Fibroblast of villous mesenchyme (primary cell): ENCODE measurements at places on chromosomes 12 and 14. TPM values are rescaled to one million over a fixed set of nuclear protein-coding genes. Genes with fewer than 3 reads are reported as not detected.

Gene KLRC1
- not detected in 2 replicates for total RNA-seq

Gene BCL11B
- total RNA-seq, result not detected in 2 replicates

Gene CLECL1
- total RNA-seq, result not detected in 2 replicates

Gene CLEC9A
- not detected in 2 replicates for total RNA-seq

Gene PDZRN4
- not detected in 2 replicates for total RNA-seq

Gene SYCP3
- total RNA-seq, result under 0.01 and 0.32 TPM in 2 replicates

Gene SERPINA1
- total RNA-seq, result not detected in 2 replicates

Gene NPFF
- total RNA-seq, result not detected in 2 replicates

Gene CELA1
- not detected in 2 replicates for total RNA-seq

Gene MYH6
- not detected in 2 replicates for total RNA-seq

Gene ZNF385A
- 1.3 and 2.2 TPM in 2 replicates for total RNA-seq

Gene IKZF4
- 1.3 and 3.5 TPM in 2 replicates for total RNA-seq

Gene KCNMB4
- 4.2 and 7.3 TPM in 2 replicates for total RNA-seq

Gene OR10A7
- not detected in 2 replicates for total RNA-seq

- DNase-seq, result no peak
Observed at GRCh38 chr14:92990456-92991430, 67.8 kb downstream of the CHGA start.

DNA sequence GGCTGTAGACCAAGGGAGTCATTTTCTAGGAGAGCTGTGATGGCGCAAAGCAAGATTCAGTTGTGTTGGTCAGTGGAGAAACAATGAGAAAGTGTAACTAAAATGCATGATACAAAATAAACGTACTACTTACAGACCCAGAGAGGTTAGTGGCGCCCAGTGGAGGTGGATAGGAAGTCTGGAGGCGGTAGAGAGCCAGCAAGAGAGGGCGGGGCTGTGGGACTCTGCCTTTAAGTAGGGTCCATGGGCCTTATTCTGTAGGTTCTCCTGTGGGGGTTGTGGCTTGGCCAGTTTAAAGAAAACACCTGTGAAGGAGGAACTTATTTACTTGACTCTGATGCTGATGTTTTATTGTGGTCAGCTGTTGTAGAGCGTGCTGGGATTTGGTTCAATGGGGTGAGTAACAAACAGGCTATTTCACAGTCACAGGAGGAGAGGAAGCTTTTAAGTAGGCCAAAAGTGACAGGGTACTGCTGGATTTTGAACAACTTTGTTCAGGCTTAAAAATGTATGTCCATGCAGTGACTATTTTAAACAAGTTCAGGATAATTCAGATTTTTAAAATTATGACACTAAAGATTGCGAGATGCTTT is 1097.7 kb downstream of the TMTC2 start:
- DNase-seq, result no peak

DNA sequence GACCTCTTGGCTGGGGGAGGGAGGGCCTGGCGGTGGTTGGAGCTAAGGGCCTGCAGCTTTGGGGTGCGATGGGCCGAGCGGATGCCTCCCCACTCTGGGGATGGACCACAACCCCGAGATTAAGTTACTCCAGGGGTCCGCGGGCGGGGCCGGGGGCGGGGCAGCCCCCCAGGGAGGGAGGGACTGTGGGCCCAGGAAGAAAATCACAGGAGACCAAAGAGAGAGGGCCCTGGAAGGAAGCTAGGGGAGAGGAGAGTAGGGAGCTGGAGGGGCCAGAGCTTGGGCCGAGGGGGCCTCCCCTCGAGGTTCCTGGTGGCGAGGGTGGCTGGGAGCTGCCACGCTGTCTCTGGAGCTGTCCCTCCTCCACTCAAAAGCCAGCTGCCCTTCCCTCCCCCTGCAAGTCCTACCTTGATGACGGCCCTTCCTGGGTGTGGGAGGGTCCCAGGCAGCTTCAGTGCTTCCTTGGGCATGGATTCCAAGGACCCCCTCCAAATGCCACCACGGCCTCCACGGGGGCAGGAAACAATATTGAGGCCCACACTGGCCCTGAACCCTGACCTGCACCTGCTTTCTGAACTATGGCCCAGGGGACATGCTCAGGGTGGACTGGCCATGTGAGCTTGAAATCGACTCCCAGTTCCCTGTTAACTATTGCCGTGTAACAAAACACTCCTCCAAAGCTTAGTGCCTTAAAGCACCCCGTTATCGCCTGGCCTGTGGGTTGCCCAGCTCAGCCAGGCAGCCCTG is 610 bp upstream of the NUDT14 start:
- no peak for DNase-seq

DNA sequence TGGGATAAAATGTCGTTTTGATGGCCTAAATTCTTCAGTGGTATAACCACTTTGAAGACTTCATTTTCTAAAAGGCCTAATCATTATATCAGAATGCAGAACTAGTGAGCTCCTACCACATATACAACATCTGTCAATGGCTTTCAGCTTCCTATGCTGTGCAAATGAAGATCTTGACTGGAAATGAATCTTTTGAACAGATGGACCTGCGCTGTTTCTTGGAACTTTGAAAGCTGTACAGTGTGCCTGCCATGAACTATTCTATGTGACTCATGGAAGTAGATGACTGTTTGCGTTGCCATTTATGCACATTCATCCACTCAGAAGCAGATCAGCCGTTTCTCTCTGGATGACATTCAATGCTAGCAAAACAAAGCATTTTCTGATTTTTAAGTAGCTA is 542.2 kb upstream of the USP15 start:
- no peak for DNase-seq

GRCh38 chr14:84797326-84797725 is 732.6 kb upstream of the FLRT2 start:
- DNase-seq, result no peak

- peak; percentile 64 for DNase-seq
Observed at GRCh38 chr14:37668646-37669045, 73.2 kb downstream of the TTC6 start.

DNA sequence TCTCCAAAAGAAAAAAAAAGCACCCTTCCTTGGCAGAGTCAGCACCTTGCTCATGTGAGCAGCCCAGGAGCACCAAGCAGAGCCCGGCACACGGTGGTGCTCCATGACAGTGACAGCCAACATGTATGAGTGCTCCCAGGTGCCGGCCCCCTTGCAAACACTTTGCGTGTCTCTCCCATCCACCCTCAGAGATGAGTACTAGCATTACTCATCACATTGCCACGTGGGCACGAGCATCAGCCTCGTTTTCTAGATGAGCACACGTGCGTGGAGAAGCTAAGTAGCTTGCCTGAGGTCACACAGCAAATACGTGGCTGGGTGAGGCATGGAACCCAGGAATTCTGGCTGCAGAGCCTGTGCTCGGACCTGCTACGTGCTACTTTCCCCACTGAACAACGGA is 177.9 kb upstream of the PRMT8 start:
- DNase-seq, result peak; percentile 58

DNA sequence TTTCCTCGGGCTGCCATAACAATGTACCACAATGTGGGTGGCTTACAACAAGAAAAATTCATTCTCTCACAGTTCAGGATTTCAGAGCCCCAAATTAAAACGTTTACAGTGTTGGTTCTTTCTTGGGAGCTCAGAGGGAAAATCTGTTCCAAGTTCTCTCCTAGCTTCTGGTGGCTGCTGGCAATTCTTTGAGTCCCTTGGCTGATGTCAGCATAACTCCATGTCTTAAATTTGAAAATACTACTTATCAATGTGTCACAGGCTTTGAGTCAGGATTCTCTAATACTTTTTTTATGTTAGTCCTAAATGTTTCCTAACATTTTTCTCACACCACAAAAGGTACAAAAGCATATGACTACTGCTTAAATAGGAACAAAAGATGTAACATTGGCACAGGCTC is 198.4 kb upstream of the ATXN7L3B start:
- DNase-seq, result no peak

GRCh38 chr12:124648710-124649384 is 81.4 kb upstream of the NCOR2 start:
- DNase-seq, result no peak

- no peak for DNase-seq
Observed at GRCh38 chr12:62190689-62191490, 69.3 kb upstream of the USP15 start.

DNA sequence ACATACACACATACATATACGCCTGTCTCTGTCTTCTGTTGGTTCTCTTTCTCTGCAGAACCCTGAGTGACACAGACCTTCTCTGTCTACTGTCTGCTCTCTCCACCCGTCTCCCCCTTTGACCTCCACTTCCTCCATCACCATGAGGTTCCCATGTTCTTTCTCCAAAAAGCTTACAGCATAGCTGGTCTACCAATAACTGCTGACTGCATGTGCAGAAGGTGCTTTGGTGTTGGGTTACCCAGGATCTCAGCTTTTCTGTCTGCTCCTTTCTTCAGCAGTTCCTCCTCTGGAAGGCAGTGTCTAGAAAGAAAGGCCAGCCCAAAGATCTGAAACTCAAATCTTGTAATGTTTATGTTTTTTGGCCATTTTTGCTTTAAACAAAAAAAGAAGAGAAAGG is 125.6 kb downstream of the SMOC1 start:
- no peak for DNase-seq

GRCh38 chr14:49934646-49935045 is 41.8 kb downstream of the ARF6 start:
- DNase-seq, result no peak

DNA sequence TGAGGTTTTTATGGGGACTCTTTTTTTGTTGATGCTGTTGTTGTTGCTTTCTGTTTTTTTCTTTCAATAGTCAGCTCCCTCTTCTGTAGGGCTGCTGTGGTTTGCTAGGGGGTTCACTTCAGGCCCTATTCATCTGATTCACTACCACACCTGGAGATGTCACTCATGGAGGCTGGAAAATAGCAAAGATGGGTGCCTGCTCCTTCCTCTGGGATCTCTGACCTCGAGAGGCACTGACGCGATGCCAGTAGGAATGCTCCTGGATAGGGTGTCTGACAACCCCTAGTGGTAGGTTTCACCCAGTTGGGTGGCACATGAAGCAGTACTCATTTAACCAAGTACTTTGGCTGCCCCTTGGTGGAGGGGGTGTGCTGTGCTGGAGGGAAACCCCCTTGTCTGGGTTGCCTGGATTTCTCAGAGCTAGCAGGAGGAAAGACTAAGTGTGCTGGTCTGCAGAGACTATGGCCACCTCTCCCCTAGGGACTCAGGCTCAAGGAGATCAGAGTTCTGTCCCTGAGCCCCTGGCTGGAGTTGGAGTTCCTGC is 745.5 kb downstream of the TMTC2 start:
- no peak for DNase-seq

DNA sequence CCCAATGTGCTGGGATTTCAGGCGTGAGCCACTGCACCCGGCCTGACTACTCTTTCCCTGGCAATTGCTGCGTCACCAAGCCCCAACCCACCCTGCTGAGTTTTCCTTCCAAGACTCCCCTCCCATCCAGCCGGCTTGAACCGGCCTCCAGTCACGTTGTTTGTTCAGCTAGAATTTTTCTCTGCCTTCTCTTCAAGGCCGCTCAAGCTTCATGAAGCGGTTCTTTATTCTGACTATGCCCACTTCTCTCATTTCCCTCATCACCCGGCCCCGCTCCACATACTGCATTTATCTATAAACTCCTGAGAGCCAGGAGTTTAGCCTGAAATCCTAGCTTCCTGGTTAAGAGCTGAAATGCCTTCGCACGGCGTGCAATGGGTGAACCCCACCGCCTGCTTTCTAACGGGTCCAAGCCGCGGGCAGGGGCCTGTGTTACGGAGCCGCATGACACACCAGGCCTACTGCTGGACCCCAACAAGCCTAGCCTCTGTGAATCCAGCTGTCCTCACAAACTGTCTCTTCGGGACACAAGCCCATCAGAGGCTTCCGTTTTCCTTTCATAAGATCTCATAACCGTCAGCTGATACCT is 999 bp upstream of the DCAF4 start:
- DNase-seq, result no peak

DNA sequence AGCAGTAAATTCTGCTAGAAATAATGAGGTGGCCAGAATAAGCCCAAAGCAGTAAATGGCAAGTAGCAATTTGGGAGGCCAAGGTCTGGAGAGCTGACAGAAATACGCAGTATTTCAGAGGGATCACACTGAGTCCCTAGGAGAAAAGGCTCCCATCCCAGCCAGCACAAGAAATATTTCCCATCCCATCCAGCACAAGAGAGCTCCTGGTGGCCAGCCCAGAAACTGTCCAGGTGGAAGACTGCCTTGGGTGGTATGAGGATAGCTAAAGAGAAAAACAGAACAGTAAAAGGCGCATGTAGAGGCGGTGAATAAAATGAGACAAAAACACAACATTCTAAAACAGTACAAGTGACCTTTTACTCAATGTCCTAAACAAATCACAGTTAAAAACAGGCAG is 120.7 kb downstream of the HECTD4 start:
- DNase-seq, result peak; percentile 3

- no peak for DNase-seq
Observed at GRCh38 chr14:36317650-36318049, 2.8 kb downstream of the MBIP start.

DNA sequence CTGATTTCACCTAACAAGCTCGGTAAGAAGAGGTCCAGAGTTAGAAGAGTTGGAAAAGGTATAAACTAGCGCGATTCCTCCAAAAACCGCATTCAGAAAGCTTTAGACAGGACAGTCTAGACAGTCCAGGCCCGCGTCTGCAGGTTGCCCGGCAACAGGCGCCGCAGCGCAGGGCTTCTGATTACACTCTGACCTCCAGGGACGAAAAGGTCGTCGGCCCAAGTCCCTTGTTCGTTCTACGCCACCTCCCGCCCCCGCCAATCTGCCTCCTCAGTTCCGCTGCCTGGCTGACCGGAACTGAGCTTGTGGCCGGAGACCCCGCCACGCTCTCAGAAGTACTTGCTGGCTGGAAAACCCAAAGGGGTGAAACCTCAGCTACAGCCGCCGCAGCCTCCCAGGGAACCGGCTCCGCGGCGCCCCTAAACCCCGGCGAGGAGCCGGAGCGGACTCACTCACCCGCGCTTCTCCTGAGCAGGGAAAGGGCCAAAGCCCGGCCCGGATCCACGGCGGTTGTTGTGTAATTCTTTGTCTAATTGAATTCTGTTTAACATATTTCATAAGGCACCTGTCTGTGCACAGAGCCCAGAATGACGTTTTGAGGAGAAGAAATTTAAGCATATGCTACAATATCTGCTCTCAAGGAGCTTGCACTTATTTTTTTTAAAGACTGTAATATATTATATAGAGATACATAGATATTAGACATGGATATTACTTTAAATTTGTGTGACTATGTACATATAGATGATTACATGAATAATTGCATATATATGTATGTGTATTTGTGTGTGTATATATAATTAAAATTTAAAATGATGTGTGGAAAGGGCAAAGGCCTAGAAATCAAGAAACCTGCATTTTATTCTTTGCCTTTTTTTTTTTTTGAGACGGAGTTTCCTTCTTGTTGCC is at the start of gene CAPS2:
Gene CAPS2 (minus strand): TSS at position 407 of the 909 bp plus-strand sequence. CDS start 3,826 bp downstream, outside the sequence.
- peak; percentile 88 for DNase-seq

- DNase-seq, result peak; percentile 89
Observed at GRCh38 chr14:64707661-64708060, 3.4 kb downstream of the PLEKHG3 start.

DNA sequence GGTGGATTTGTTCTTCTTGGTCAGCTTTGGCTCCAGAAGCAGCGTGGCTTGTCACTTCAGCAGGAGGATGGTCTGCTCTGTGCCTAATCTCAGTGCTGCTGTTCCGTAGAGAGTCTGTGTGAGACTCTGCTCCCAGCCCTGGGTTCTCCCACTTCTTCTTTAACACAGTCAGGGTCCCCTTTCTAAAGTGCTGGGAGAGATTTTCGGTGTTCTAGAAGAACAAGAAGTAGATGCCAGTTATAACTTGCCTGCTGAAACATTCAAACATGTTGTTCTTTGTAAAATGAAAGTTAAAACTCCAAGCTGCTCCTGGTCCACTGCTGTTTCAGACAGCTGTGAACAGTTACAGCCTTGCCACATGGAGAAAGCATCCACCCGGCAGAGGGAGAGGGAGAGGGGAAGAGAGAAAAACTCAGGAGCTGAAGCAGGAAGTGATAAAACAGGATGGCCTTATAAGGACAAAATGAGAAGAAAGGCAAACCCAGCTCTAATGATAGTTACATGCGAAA is 55.2 kb upstream of the CERS5 start:
- DNase-seq, result peak; percentile 96
